ENCODE measurements at places on chromosomes 13 and 19.

- no peak for DNase-seq
Observed at GRCh38 chr13:45662162-45662561, 40.0 kb upstream of the CBY2 start.

DNA sequence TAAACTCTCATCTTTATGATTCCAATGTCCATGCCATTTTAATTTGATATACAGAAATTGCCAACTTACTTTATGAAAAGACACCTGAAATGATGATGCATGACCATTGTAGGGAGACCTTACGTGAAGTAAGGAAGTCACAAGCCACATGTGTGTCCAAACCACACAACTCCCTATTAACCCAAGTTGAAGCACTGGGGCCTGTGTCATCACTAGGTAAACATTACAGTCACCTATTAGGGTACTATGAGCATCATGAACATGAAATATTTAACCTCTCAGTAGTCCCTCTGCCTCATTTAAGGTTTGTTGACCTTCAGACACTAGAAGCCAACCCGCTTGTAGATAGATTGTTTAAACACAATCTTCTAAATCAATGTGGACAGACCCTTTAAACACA is 576.9 kb downstream of the IRS2 start:
- DNase-seq: no peak

DNA sequence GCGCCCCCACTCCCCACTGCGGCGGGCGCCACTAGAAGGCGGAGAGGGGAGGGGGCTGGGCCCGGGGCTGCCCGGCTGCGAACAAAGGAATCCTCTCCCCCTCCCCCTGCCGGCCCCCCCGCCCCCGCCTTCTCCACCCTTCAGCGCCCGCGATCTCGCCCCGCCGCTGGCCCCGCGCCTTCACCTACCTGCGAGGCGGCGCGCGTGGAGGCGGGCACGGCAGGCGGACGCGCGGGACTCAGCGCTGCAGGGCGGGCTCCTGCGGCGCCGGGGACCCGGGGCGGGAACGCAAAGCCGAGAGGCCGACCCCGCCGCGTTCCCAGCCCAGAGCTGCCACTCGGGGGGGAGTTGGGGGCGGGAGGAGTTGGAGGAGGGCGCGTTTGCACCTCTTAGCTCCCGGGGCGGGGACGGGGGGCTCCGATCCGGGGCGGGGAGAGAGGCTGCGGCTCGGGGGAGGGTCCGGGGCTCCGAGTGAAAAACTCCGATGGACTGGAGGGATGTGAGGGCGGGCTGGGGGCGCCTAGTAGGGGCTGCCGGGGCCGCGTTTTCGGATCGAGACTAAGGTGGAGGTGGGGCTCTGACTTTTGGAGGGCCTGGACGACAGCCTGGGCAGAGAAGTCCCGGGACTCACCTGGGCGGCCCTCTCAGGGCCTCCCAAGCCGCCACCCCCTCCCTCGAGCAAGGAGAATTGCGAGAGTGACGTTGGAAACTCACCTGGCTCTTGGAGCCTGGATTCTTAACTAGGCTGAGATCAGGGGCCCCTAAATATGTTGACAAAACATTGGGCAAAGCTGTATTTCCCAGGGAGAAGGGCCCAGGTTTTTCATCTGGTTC is at the start of gene FBN3:
Gene FBN3 (minus strand): TSS at position 332 of the 834 bp plus-strand sequence. CDS start 2,112 bp downstream, outside the sequence.
- DNase-seq: no peak

GRCh38 chr19:21912654-21913053 is 76.7 kb upstream of the ZNF43 start:
- DNase-seq: no peak

DNA sequence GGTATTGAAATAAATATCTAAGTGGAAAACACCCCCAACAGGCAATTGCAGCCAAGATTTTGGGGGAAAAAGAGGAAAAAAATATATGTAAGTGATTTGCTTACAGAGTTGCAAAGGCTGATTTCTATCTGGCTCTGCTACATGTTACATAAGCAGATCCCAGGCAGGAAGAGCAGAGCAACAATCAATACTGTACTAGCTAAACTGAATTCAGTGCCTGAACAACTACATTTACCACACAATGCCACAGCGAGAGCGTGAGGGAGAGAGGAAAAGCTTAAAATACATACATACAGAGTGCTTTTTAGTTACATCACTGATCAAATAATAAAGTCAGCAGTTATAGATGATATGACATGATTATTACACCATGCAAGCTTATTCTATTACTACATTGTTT is 665.6 kb upstream of the ARGLU1 start:
- DNase-seq: no peak

- no peak for DNase-seq
Observed at GRCh38 chr19:9155591-9155990, 15.4 kb downstream of the ZNF317 start.

- no peak for DNase-seq
Observed at GRCh38 chr19:44740351-44740824, 8.1 kb upstream of the BCL3 start.

GRCh38 chr13:42409075-42409474 is 137.1 kb downstream of the AKAP11 start:
- no peak for DNase-seq

- DNase-seq: no peak
Observed at GRCh38 chr19:48023011-48023410, 20.9 kb downstream of the CABP5 start.

DNA sequence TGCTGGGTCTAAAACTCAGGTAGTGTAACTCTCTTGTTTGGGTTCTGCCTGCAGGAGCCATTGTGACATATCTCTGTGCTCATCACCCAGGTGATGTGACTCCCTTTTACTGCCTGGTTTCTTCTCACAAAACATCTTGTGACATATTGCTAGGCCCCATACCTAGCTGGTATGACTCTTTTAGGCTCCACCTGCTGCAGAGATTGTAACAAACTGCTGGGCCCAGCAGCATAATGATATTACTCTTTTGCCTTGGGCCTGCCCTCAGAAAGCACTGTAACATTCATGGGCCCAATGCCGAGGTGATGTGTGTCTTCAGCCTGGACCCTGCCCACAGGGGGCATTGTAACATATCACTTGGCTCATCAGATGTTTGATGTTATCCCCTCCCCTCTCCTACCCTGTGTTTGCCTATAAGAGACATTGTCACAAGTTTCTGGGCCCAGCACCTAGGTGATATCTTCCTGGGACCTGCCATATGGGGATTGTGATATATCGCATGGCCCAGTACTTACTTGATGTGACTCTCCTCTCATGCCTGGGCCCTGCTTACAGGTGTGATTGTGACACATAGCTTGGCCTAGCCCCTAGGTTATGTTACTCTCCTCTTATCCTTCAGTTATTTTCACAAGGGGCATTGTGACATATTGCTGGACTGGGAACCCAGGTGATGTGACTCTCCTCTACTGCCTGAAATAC is 18.0 kb upstream of the ZNF681 start:
- no peak for DNase-seq

GRCh38 chr13:40618581-40619478 is 47.6 kb downstream of the FOXO1 start:
- DNase-seq: no peak

- DNase-seq: no peak
Observed at GRCh38 chr13:33745370-33746324, 72.3 kb upstream of the RFC3 start.

- DNase-seq: no peak
Observed at GRCh38 chr13:85366759-85367417, 432.3 kb downstream of the SLITRK6 start.

- DNase-seq: no peak
Observed at GRCh38 chr13:26816881-26817280, 56.3 kb upstream of the GPR12 start.

DNA sequence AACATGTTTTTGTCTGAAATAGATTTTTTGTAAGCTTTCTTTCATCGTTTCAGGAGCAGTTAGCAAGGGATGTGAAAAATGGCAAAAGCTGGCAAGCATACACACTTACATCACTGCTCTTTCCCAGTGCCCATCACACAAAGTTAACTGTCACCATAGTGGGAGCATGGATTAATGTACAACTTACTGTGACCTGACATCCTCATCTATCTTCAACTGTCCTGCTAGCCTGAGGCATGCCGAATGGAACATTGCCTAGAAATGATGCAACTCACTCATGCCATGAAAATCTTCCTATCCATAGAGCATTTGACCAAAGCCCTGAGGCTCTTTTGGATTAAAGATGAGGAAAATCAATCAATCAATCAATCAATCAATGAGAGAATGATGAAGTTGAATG is 491.7 kb upstream of the SLC10A2 start:
- DNase-seq: no peak

GRCh38 chr19:32566246-32566830 is 14.7 kb upstream of the PDCD5 start:
- DNase-seq: peak; percentile 19

- no peak for DNase-seq
Observed at GRCh38 chr13:36543671-36544070, 111.4 kb downstream of the CCNA1 start.

GRCh38 chr19:39115105-39115847 is 10.3 kb upstream of the PAK4 start:
- no peak for DNase-seq

- no peak for DNase-seq
Observed at GRCh38 chr13:107028751-107029150, 460.8 kb upstream of the ARGLU1 start.

- DNase-seq: peak; percentile 63
Observed at GRCh38 chr13:48478391-48478790, 54.5 kb downstream of the RCBTB2 start.

DNA sequence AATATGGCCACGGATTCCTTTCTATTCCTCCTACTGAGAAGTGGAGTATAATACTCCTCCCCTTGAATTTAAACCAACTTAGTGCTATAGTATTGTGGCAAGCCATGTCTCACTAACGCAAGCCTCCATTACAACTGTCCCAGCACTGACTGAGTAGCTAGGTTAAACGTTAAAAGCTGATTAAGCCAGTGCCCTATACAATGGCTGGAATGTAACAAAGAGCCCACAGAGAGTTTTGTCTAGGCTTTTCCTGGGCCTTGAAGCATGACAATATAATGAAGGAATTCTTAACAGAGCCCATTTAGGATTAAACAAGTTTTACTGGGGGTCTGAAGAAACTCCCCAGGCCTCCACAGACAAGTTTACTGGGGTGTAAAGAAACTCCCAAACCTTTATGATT is 254.5 kb upstream of the DACH1 start:
- DNase-seq: no peak

- peak; percentile 50 for DNase-seq
Observed at GRCh38 chr19:33416307-33417215, 43.1 kb downstream of the CEBPG start.

DNA sequence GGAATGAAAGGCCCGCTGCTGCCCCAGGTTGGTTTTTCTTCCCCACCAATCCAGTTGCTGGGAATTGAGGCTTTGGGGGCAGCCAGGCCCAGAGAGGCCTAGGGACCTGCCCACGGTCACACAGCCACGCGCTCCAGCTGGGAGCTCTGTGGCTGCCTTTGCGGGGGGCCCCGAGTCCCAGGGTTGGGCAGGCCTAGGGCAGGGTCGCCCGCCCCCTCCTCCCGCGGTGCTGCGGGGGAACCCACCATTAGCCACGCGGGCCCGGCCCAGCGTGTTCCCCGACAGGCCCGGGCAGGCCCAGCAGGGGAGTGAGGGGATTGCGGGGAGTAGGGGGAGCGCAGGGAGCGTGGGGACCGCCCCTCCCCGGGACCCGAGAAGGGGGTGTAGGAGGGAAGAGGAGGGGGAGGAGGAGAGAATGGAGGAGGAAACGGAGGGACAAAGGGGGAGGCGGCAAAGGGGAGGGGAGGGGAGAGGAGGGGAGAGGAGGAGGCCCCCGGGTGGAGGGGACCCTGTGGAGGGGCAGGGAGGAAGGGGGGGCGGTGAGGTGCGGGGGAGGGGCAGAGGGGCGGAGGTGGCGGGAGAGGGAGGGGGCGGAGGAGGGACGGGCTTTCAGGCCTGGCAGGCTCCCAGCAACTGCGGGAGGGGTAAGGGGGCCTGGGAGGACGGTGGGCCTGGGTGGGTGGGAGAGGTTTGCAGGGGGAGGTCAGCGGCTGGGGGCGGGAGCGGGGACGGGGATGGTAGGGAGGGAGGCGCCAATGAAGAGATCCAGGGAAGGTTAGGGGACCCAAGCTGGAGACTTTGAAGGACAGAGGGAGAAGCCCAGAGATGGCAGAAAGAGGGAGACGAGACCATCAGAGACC is 12.9 kb upstream of the TLE2 start:
- DNase-seq: no peak

- no peak for DNase-seq
Observed at GRCh38 chr13:35479038-35479492, 2.6 kb upstream of the MAB21L1 start.

DNA sequence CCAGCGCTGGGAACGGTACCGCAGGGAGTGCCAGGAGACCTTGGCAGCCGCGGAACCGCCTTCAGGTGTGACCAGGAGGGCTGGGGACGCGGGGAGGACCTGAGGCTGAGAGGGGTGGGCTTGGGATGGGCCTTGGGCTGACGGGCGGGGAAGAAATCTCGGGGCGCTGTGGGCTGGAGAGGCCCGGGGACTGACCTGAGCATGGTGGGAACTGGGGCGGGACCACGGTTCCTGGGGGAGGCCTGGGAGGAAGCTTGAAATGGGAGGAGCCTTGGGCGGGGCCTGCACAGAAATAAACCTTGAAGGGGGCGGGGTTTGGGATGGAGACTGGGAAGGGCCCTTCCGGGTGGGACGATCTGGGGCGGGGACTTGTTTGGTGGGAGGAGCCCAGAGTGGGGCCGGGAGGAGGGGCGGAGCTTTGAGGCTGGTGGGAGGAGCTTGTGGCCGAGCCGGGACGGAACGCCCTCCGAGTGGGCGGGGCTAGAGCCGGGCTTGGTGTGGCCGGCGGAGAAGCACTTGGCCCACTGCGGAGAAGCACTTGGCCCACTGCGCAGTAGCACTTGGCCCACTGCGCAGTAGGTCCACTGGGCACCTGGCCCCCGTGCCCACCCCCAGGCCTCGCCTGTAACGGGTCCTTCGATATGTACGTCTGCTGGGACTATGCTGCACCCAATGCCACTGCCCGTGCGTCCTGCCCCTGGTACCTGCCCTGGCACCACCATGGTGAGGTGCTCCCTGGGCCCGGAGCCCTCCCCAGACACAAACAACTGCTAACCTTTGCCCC is 2.8 kb downstream of the GIPR start:
- peak; percentile 8 for DNase-seq

DNA sequence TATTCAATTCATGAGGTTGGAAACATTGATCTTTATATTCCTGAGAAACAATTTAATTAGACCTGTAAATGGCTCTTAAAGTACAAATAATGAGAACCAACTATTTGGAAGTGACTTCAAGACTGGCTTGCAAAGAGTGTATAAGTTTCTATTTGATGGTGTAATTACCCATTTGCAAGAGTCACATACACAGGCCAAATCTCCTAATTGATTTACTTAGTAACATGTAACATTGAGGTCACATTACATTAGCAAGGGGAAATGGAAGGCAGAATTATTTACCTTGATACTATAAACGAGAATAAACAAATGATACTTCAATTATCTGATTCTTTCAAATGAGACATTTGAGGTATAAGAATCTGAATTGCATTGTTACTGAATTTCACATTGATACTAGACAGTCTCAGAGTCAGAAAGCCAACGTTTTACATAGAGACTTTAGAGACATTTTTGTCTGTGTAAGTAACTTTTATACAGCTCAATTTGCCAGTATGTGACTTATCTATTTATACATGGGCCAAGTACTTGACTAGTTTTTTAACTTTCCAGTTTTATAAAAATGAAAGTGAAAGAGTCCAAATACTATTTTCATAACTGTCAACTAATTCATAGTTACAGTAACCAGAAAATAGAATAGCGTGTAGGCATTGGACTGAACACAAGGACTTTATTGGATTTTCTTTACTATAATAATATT is 95.6 kb upstream of the RFC3 start:
- no peak for DNase-seq
